Cortex of kidney (tissue), 1 donor: ENCODE measurements at places on chromosomes 3 and 15.

DNA sequence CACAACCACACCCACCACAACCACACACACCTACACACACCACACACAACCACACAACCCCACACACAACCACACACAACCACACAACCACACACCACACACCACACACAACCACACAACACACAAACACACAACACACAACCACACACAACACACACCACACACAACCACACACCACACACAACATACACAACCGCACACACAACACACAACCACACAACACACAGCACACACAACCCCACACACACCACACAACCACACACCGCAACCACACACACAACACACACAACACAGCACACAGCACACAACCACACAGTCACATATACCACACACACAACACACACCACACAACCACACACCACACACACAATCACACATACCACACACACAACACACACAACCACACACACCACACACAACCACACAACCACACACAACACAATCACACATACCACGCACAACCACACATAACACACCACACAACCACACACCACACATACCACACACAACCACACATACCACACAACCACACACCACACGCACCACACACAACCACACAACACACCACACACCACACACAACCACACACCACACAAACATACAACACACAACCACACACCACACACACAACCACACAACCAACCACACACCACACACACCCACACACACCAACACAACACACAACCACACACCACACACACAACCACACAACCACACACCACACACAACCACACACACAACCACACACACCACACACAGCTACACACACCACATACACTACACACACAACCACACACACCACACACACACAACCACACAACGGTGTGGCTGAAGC is 23.7 kb downstream of the CPN2 start:
- DNase-seq = no peak

- no peak for DNase-seq
Measured at GRCh38 chr3:41742121-41742520, 219.8 kb downstream of the ULK4 start.

DNA sequence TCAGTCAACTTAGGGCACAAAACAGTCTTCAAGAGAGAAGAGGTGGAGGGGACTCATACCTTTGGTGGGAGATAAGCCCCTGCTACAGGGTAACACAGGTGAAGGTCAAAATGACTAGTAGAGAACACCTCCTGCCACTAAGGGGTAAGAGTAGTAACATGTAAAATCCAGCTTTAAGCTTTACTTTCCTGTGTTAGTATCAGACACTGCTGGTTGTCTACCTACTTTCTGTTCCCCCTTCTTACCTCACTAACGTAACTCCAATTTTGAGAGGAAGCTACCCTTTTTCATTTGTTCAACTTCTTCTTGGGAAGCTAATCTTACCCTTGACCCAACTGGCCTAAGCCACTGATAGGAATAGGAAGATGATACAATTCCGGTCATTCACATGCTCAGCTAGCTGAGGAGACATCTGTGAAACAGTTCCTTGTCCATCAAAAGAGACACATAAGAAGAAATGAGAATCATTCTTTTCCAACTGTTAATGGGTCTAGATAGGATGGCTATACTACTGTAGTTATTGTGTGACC is 826.8 kb upstream of the CFAP20DC start:
- no peak for DNase-seq

- no peak for DNase-seq
Measured at GRCh38 chr3:114706591-114707232, 412.9 kb downstream of the TIGIT start.

DNA sequence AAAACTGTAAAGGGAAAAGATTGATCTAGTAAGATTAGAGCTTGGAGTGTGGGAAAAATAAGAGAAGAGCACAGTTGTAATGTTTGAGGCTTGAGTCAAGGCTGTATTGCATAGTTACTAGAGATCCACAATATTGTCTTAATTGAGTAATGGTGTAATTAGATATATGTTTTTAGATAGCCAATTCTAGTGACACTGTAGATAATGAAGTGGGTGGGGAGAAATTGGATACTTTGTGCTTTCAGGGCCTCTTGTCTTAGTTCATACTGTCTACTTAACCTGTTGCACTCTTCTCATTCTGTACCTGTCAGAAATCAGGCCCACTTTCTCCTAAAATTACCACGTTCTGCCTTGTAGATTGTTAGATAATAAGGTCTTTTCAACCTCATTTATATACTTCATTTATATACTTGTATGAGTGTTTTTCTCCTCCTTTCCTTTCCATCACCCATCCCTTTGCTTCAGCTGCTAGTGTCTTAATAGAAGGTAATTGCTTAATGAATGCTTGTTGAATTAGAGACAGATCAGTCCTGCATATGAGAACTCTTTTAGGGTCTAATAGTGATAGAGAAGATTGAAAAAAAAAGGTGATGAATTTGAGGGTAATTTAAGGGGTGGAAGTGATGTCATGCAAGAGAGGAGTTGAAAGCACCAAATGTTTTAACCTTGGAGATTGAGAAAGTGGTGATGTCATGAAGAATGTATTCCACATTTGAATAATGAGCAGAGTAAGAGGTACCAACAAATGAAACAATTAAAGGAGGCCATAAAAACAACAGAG is 32.0 kb downstream of the PIK3CA start:
- DNase-seq = no peak

DNA sequence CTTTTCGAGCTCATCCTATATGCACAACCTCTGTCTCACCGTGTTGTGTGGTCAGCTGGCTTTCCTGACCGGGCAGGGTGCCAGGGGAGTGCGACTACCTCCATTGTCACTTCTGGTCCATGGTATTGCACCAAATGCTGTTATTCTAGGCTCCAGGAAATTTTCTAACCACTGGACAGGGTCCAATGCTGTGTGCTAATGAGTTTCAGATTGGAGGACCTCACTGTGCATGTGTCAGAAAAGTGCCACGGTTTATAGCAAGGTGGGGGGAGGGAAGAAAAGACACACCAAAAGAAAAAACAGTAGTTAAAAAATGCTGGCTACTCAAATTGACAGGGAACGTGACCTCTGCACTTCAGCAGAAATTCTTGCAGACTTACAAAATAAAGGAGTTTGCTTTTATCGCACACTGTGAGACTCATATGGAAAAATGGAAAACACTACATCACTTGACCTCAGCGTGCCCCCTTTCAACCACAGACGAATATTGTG is 480.1 kb downstream of the FOXP1 start:
- DNase-seq = no peak

DNA sequence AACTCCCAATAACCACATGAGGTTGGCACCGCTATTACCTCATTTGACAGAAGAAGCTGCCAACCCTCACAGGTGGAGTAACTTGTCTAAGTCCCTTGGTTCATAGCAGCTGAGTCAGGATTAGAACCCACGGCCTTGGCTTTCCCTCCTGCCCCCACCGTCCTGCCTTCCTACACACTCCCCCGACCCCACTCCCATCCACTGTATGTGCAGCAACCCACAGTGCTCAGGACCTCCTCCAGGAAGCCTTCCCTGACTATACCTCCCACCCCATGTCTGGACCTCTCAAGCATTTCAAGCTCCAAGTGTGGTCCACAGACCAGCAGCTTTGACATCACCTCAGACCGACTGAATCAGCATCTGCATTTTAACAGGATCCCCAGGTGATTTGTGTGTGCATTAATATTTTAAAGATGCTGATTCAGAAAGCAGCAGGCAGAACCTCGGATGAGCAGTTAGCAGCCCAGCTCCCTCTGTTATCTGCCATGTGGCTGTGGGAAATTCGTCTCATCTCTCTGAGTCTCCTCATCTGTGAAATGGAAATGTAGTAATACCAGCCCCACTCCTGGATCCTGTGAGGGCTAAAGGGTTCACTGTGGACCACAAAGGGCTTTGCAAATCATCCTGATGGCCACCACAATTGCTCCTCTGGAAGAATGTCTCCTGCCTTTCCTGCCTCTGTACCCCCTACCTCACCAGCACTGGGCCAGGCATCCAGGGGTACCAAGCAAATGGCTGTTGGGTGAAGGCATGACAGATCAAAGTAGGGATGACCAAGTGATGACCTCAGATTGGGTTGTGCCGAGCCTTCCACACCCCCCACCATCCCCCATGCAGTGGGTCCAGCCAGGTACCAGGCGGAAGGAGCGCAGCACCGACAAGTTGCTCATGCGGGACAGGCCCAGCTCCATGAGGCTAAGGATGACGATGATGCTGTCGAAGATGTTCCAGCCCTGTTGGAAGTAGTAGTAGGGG is 62.7 kb downstream of the SCN5A start:
- DNase-seq = no peak

DNA sequence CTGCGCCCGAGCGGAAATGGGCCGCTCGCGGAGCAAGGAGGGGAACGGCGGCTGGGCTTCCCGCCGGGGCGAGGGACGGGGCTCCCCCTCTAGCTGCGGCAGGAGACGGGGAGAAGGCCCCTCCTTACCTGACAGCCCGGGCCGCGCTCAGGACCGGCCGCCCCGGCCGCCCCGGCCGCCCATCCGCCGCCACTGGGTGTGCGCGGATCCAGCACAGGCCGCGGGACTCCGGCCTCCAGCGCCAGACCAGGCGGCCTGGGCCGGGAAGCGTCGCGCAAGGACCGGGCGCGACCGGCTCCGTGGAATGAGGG is 296 bp downstream of the TPRA1 start:
- no peak for DNase-seq

DNA sequence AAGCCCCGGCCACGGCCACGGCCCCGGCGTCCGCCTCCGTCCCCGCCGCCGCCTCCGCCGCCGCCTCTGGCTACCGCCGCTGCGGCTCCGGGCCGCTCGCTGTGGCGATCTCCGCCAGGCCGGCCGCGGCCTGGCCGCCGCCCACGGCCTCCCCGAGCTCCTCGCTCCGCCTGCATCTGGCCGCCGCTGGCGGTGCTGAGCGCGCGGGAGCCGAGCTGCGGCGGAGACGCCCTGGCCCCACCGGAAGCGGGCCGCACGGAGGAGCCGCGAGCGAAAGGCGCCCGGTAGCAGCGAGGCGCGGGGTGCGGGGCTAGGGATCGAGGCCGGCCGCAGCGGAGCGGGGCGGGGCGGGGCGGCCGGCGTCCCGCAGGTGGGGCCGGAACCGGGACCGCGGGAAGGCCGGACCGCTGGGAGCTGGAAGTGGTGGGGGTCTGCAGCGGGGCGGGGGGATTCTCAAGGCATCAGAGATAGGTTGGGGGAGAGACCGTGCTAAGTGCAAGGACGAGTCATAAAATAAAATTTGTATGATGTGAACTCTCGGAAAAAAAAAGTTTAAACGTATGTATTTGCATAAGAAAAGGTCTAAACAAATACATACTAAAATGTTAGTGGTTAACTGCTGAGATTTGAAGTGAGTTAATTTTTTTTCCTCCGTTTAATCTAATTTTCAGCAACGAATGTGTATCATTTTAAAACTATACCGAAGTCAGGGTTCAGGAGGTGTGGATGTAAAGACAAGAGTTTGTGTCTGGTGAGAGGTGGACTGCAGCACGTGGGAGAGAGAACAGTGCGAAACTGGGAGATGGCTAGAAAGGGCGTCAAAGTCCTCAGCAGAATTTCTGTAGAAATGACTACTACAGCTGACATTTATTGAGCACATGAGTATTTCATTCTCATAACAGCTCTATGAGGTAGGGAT is at the start of gene AVEN:
AVEN (minus strand) TSS at position 334 of the 919 bp plus-strand sequence; CDS start at position 176, 158 bp downstream.
- no peak for DNase-seq

GRCh38 chr15:70047386-70048197 is 50.1 kb downstream of the TLE3 start:
- DNase-seq = no peak

GRCh38 chr3:11495948-11496557 is 147.7 kb downstream of the VGLL4 start:
- no peak for DNase-seq

- DNase-seq = no peak
Measured at GRCh38 chr15:74937272-74937589, 642 bp downstream of the COX5A start.
